Activated CD8-positive, alpha-beta memory T cell treated with anti-CD3 and anti-CD28 coated beads, Interleukin-2, amount 10 ng/mL, durations not matched to agents 7 days and 5 days (primary cell): ENCODE measurements at places on chromosomes 5 and 9. TPM values are rescaled to one million over a fixed set of nuclear protein-coding genes. Genes with fewer than 3 reads are reported as not detected.
A peak's percentile ranks its signal among the peaks of the same experiment; 100 is the strongest.

- no peak for DNase-seq
Measured at GRCh38 chr9:129505270-129505902, 115.5 kb downstream of the C9orf50 start.

- no peak for DNase-seq
Measured at GRCh38 chr9:34289159-34289558, 39.9 kb downstream of the KIF24 start.

- DNase-seq: peak; percentile 23
Measured at GRCh38 chr9:69131682-69132081, 42.4 kb upstream of the TJP2 start.

DNA sequence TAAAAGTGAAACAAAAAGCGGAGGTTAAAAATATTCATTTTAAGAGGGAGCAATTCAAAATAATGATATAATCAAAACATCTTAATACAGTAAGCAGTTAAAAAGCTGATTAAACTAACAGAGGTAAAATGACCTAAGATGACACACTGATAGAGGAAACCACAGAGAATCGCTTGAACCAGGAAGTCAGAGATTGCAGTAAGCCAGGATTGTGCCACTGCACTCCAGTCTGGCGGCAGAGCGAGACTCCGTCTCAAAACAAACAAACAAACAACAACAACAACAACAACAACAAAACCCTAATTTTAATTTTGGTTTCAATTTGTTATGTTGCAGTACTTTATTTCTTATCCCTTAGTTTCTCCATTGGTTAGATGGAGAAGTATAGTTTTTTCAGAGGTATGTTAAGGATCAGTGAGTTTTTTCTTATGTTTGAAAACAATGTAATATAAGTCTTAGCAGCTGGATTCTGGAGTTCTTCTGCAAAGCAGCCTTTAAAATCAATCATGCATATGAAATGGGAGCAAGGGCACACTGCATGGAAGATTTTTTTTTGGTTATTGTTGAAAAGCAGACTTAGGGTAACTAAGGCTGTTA lies 58.5 kb downstream of the MLANA start:
- peak; percentile 64 for DNase-seq

DNA sequence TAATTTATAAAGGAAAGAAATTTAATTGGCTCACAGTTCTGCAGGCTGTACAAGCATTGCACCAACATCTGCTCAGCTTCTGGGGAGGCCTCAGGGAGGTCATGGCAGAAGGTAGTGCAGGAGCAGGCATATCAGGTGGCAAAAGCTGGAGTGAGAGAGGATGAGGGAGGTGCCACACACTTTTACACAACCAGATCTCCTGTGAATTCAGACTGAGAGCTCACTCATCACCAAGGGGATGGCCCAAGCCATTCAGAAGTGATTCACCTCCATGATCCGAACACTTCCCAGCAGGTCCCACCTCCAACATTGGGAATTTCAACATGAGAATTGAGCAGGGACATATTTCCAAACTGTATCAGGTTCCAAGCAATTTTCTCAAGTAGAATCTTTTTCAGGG lies 84.7 kb upstream of the BRINP1 start:
- DNase-seq: no peak

The LCN9 gene
- not detected for total RNA-seq

GRCh38 chr5:148986636-148987035 lies 76.2 kb downstream of the SH3TC2 start:
- no peak for DNase-seq

The ACO1 gene
- total RNA-seq: 7.0 TPM

The PPP6C gene
- total RNA-seq: 50.3 TPM

- no peak for DNase-seq
Measured at GRCh38 chr5:150492621-150493020, 15.3 kb upstream of the NDST1 start.

DNA sequence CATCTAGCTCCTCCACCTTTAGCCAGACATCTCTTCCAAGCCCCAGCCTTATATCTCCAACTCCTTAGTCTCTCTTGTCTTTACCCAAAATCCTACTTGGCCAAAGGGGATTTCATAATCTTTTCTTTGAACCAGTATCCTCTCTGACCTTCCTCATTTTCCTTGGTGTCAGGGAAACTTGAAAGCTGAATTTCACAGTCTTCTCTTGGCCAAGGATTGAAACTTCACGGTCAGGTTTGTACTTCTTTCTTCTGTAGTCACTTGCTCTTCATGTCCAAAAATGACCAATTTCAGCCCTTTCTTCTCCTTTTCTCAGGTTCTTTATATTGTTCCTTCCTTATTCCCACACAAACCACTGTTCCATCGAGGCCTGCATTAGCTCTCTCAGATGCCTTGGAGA lies 473.7 kb upstream of the KLF4 start:
- DNase-seq: no peak

GRCh38 chr9:92122061-92122460 lies 6.8 kb upstream of the SPTLC1 start:
- DNase-seq: no peak

The SPINK13 gene
- total RNA-seq: not detected

The PCDHGB4 gene
- 0.09 TPM for total RNA-seq

The PAPPA gene
- not detected for total RNA-seq
